ENCODE measurements at places on chromosomes 3 and 15. TPM values are rescaled to one million over a fixed set of nuclear protein-coding genes. Genes with fewer than 3 reads are reported as not detected.

GRAMD2A gene
- total RNA-seq, result 0.50 TPM

C3orf33 gene
- total RNA-seq, result 0.98 TPM

DNA sequence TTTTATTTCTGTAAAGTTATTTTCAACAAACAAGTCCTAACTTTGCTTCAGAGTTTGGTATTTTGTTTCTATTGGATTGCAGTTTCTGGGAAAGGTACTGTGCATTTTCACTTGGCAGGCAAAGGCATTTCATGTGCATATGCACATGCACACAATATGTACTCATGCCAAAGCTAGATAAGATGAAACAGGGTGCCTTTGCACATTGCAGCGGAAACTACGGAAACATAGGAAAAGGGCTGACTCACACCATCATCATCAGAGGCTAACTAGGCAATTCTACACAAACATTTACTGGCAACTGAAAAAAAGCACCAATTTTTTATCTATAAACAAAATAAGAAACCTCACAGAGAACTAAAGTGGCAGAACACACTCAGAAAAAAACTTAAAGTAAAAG is 550.6 kb upstream of the NECTIN3 start:
- ATAC-seq, result no peak

DNA sequence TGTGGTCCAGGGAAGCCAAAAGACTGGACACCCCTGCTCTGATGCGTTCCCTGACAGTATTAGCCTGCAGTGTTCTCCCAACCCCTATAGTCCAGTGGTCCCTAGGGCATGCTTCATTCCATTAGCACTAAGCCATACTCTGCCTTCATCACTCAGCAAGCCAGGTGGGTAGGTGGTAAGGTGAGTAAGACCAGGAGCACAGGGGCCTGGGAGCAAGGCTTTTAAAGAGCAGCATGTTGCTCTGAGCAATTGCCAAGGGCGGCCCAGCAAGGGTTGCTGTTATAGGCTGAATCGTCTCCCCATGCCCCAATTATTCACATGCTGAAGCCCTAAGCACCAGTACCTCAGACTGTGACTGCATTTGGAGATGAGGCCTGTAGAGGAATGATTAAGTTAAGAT is 11.0 kb downstream of the CXCR6 start:
- no peak for ATAC-seq
